ENCODE measurements at places on chromosomes 6 and 20. TPM values are rescaled to one million over a fixed set of nuclear protein-coding genes. Genes with fewer than 3 reads are reported as not detected.

The F13A1 gene
- 1.6 TPM for total RNA-seq

The ADGRG6 gene
- 30.3 TPM for total RNA-seq

The CNKSR3 gene
- 12.1 TPM for total RNA-seq

The HLA-DPA1 gene
- total RNA-seq, result 0.48 TPM

The VSX1 gene
- total RNA-seq, result not detected

The STX16 gene
- total RNA-seq, result 38.3 TPM

The PNLDC1 gene
- not detected for total RNA-seq

The COL19A1 gene
- total RNA-seq, result not detected

The PPP1R11 gene
- 73.4 TPM for total RNA-seq

The MAP7 gene
- 17.6 TPM for total RNA-seq

The HSPA12B gene
- total RNA-seq, result 0.08 TPM

The SIRPD gene
- total RNA-seq, result not detected

The DNAH8 gene
- total RNA-seq, result not detected

The GDAP1L1 gene
- total RNA-seq, result not detected

The WFDC2 gene
- total RNA-seq, result 78.5 TPM

The TNF gene
- 18.6 TPM for total RNA-seq

The CDH4 gene
- 50.9 TPM for total RNA-seq

The RIMS4 gene
- total RNA-seq, result not detected

The MLN gene
- not detected for total RNA-seq

The PBOV1 gene
- total RNA-seq, result not detected

The C6orf163 gene
- 0.55 TPM for total RNA-seq

The NKX2-2 gene
- total RNA-seq, result not detected

The SAMD3 gene
- not detected for total RNA-seq

The PTGIS gene
- 2.7 TPM for total RNA-seq

The B3GAT2 gene
- total RNA-seq, result not detected

The KIF13A gene
- total RNA-seq, result 23.3 TPM

The ANKEF1 gene
- total RNA-seq, result 8.2 TPM

All from kidney epithelial cell (primary cell).